Activated CD4-positive, alpha-beta T cell treated with anti-CD3 and anti-CD28 coated beads, Interleukin-2, amount 50 U/mL, for 24 hours (primary cell): ENCODE measurements at places on chromosomes 2 and 18.

GRCh38 chr2:233711312-233712008 is 1.2 kb upstream of the UGT1A5 start:
- peak; percentile 39 for DNase-seq

- no peak for DNase-seq
Measured at GRCh38 chr2:1708476-1709334, 35.6 kb downstream of the PXDN start.

GRCh38 chr2:141508806-141509595 is 621.8 kb downstream of the LRP1B start:
- DNase-seq: no peak

DNA sequence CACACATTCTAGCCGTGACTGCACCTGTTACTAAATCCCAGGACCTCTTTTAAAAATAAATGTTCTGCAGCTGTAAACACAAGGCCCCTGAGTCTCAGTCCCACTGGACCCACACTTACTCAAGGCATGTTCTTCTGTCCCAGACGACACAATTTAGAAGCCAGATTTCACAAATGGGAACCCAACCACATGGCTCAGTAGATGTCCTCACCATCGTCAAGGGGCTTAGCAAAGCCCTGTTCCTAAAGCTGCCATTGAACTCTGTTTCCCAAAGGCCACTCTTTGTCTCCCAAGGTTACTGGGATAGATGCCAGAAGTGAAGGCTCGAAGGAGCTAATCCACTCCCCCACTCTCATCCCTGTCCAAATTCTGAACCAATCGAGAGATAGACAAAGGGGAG is 301.0 kb downstream of the GALR1 start:
- no peak for DNase-seq
